ENCODE measurements at places on chromosomes 16 and 17.

- DNase-seq = no peak
Observed at GRCh38 chr17:74856112-74856511, 3.6 kb downstream of the GRIN2C start.

GRCh38 chr16:57151369-57151768 lies 34.5 kb downstream of the PSME3IP1 start:
- DNase-seq = no peak

DNA sequence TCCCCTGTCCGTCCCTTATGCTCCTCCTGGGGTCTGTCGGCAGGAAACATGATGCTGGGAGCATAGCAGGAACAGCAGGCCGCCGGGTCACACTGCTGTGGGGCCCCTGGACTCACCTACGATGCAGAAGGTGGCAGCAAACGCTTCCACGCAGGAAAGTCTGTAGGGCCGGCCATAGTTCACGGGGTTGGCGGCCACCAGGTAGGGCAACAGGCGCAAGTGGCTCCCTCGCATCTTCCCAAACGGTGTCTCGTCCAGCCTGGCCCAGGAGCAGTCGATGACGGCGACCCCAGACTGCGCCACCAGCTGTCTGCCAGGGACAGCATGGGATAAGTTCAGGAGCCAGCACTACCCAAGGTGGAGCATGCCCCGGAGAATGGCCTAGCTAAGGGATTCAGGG lies 987 bp downstream of the TSR3 start:
- no peak for DNase-seq

- DNase-seq = no peak
Observed at GRCh38 chr16:54009464-54010176, 277.0 kb downstream of the IRX3 start.

GRCh38 chr16:12228079-12228601 lies 251.6 kb downstream of the SNX29 start:
- DNase-seq = no peak

- DNase-seq = no peak
Observed at GRCh38 chr17:31134576-31134975, 39.8 kb downstream of the NF1 start.

GRCh38 chr17:40113907-40114245 lies 7.9 kb upstream of the MSL1 start:
- DNase-seq = no peak

DNA sequence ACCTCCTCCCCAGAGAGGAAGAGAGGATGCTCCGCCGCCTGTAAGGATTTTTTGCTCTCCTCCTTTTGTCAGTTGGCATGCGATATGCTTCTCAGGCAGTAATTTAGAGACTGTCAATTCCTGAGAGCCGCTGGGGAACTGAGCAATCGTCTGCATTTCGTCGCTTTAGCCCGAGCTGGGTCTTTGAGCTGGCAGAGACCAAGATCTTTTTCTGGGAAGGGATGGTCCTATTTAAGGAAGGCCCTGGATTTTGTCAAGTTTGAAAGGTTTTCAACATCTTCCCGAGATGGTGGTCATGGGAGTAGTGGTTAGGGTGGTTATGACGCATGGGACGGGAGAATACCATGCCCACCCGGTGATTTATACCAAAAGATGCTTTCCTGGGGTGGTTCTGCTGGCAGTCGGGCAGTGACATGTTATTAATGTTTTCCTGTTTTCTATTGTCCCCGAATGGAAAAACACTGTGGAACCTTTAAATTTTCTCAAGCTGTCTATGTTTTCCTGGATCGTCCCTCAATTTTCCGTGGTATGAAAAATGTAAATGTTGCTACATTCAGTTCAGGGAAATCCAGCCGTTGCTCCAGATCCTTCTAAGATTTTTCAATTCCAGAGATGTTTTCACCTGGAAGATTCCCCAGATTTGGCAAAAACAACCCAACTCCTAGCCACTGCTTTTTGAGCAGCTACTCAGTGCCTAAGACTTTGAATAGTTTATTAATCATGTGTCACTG lies 586.4 kb downstream of the MAF start:
- DNase-seq = no peak

DNA sequence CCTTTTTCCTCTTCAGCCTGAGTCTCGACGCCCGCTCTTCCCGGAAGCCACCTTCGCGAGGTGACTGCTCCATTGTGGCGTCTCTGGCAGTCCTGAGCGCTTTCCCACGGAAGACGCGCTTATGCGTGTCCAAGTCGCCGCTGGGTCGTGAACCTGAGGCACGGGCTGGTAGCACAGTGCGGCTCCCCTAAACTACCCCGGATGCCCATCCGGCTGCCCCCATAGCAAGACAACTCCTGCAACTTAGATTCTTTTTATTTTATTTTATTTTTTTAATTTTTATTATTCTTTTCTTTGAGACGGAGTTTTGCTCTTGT lies 2.1 kb upstream of the ESRP2 start:
- no peak for DNase-seq

DNA sequence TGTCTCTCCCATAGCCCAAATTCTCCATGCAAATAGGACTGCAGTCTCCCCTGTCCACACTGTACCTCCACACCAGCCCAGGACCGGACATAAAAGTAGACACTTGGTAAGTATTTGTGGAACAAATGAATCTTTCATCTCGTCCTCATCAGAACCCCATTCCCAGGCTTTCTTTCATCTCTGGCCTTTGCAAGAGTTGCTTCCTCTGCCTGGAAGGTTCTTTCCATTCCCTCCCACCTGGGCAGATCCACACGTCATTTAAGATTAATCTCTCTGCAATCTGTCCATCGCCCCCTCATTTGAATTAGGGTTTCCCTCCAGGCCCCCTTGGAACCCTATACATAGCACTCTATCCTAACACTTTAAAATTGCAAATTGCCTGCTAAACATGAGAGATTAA lies 3.9 kb upstream of the NXPH3 start:
- DNase-seq = no peak

DNA sequence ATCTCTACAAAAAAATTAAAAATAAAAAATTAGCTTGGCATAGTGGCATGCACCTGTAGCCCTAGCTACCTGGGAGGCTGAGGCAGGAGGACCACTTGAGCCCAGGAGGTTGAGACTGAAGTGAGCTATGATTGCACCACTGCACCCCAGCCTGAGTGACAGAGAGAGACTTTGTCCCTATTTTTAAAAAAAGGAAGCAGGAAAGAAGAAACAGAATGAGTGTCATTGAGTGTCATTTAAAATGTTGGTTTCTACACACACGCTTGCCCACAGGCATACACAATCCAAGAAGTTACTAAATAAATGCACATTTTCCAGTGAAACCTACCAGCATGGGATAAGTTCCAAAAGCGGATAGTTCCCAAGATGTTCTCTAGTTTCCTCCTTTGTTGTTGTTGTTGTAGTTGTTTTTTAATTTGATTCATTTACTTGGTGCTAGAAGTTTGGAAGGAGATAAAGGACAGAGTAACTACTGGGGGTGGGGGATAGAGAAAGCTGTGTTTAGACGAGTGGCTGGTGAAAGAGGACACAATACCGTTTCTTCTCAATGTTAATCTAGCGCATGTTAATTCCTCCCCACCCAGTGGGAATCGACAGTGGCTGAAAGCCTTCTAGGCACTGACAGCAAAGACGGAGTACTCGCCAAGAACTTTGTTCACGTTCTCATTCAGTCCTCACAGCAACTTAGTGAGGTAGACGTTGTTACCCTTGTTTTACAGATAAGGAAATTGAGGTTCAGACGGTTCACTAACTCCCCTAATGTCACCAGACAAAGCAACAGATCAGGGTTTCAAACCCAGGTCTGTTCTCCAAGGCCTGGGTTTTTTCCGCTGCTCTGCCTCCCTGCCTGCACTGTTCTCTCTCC lies 17.3 kb downstream of the MRPS23 start:
- no peak for DNase-seq

- DNase-seq = no peak
Observed at GRCh38 chr17:11240041-11240840, 772 bp upstream of the SHISA6 start.

DNA sequence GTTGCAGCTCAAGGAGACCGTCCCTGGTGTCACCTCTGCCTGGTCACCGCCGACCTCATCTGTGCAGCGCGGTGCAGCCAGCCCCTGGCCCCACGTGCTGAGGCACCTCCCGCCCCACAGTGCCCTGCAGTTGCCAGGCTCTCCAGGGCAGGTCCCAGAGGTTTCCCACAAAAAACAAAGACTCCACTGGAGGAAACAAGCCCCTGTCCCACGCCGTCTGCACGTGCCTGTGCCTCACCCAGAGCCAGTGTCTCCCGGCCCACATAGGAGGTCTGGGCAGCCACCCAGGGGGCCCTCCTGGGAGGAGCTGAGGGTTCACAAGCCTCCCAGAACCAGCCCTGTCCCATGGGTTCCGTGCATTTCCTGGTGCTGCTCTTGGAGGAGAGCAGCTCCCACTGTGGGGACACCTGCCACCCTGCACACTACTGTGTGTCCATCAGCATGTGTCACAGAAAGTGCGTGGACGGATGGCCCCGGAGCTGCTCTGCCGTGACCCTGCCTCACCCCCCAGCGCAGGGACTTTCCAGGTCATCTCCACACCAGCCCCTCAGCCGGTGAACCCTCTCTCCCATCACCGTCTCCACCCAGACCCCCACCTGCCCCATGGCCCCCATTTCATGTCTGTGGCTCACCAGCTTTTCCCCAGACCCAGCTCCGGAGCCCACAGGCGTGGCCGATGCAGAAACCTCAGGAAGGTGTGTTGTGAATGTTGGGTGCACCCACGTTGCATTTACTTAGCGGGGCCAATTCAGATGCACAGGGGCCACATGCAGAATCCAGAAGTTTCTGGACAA lies 17.0 kb upstream of the CDH15 start:
- peak; percentile 28 for DNase-seq

DNA sequence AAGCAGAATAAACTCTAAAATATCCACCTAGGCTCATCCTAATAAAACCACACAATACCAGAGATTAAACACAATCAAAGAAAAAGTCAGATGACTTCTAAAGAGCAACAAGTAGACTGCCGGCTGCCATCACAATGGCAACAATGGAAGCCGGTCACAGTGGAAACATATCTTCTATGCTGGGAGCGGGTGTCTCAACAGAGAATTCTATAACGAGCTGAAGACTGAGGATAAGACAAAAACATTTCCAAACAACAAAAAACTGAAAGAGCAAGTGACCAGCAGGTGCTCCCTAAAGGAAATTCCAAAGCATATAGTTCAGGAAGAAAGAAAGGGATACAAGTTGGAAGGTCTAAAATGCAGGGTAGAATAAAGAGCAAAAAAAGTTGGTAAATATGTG lies 8.9 kb downstream of the NSMCE1 start:
- no peak for DNase-seq

GRCh38 chr16:26729951-26730541 lies 336.7 kb upstream of the C16orf82 start:
- DNase-seq = no peak

DNA sequence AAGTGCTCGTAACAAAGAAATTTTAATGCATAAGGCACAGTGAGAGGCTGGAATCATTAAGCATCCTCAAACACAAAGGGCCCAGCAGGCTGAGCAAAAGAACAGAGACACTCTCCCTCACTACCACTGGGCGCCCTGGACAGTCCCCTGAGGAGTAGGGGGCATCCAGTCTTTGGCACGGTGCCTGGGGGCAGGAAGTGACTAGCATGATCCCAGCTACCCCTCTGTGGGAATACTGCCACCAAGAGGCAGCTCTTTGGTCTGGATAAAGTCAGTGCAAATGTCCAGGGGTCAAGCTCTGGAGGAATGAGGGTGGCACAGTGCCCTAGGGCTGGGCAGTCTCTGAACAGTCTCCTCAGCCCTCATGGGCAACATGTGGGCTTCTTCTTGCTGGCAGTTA lies 2.6 kb upstream of the PROCA1 start:
- DNase-seq = no peak

All from DMS53 (cell line).